ENCODE measurements at places on chromosomes 1 and 21.

- DNase-seq, result no peak
Measured at GRCh38 chr1:202117898-202118371, 4.8 kb upstream of the GPR37L1 start.

DNA sequence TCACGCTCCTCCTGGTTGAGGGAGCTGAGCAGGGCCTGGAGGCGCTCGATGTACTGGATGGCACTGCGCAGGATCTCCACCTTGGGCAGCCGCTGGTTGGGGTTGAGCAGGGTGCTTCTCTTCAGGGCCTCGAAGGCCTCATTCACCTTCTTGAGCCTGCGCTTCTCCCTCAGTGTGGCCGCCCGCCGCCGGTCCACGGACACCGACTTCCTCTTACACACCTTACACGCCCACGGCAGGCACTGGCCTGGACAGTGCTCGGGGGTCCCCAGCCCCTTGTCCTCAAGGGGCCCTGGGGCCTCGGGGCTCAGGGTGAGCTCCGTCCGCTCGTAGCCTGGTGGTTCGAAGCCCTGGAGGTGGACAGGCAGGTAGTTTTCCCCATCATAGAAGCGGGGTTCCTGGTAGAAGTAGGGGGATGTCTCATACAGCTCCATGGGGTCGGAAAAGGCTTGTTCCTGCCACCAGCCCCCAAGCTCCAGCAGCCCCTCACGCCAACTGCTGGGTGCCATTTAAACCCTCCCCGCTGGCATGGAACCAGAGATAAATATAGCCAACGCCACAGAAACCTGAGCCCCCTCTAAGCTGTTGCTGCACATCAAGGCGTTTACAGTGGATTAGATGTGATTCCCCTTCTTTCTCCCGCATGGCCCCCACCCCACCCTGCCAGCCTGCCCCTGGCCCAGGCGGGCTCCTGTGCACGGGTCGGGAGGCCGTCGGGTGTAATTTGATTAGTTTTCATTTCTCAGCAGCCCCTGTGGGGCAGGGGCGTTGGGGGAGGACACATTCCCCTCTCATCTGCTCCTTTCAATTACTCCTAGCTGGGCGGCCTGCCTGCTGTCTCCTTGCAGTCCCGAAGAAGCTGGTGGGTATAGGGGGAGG lies at the start of gene MYOG:
MYOG (minus strand) TSS at position 485 of the 879 bp plus-strand sequence; CDS start at position 434, 51 bp downstream.
- DNase-seq, result no peak

DNA sequence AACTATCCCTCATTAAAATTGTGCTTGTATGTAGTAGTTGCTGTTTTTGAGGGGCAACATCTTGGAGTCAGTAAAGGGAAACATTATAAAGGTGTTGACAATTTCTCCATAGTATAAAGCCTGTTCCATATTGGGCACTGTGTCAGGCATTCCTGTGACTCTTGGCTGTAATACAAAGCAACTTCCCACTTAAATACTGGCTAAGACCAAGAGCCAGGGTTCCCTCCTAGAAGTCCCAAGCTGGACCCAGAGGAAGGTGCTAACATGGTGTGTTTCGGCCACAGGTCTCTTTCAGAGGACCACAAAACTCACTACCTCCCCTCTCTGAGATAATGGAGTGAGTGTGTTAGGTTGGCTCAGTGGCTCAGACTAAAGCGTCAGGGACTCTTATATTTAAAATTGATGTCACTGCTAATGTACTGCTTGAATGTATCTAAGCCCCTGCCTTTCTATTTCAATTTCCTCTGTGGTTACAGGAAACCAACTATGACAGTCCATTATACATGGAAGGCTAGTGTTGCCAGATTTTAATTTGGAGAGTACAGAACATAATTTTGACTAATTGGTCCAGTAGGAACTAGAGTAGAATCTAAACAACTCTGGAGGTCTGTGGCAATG lies 74.7 kb upstream of the RGL1 start:
- no peak for DNase-seq

DNA sequence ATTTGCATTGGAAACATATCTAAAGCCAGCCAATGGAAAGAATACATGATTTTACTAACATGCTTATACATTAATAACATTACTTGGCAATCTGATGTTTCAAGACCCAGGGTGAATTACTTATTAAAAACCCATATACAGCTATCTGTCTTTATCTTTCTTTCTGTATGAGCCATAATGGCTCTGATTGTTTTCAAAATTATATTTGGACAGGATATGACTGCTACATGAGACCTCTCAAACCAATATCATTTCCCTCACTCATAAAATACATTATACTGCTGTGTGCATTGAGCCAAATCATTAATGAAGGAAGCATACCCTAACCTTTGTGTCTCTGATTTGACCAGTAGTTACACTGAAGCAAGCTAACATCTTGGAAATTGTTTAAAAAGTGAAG lies 205.9 kb upstream of the DPYD start:
- DNase-seq, result no peak

DNA sequence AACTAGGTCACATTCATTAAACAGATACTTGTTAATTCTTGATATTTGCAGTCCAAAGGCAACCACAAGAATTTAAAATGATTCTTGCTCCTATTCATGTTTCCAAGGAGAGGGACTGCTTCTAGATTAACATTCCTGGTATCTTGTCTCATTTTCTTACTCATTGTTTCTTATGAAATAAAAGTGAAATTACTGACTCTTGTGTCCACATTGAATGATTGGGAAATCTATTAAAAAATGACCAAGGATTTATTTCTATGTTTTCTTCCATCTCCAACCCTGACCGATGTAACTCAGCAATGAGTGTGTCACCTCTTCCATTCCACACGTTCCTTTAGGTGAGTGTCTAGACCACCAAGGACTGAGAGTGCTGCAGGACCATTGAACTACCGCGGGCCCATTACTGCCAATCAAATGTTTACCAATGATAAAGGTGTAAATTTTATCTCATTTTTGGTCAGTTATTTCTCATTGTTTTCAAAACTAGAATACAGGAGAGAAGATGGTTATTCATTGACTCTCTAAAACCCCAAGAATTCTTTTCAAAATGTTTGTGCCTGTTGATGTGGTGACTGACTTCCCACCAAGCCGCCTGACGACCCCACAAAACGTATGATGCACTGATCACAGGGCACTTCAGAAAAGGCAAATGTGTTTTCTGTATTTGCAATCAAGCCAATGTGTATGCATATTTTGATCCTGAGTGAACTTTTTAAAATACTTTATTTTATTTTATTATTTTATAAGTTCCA lies 414.6 kb upstream of the PTBP2 start:
- DNase-seq, result no peak

DNA sequence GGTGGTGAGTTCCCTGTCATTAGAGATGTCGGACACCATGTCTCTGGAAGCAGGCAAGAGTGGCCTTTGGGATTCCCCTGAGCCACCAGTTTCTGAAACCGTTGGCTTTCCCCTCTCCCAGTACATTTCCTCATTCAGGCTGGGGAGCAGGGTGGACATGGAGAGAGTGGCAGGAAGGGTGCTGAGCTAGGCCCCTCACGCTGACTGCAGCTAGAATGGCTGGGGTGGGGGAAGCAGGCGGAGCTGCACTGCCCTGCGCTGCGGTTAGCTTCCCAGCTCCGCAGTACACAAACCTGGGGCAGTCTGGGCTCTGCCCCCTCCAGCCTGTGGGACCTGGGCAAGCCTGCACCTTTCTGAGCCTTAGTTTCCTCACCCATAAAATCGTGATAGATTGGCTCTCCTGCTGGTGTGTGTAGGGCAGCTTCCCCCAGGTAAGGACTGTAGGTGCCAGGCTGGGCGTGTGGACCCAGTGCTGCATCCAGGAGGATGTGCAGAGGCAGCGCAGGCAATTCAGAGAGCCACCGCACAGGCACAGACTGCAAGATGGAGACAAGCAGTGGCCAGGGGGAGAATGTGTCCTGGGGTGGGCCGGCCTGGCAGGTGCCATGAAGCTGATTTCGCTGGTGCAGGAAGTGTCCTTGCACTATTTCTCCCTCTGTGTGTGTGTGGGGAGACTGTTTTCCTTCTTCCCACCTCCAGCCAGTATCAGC lies 3.0 kb downstream of the PLA2G2F start:
- DNase-seq, result no peak

DNA sequence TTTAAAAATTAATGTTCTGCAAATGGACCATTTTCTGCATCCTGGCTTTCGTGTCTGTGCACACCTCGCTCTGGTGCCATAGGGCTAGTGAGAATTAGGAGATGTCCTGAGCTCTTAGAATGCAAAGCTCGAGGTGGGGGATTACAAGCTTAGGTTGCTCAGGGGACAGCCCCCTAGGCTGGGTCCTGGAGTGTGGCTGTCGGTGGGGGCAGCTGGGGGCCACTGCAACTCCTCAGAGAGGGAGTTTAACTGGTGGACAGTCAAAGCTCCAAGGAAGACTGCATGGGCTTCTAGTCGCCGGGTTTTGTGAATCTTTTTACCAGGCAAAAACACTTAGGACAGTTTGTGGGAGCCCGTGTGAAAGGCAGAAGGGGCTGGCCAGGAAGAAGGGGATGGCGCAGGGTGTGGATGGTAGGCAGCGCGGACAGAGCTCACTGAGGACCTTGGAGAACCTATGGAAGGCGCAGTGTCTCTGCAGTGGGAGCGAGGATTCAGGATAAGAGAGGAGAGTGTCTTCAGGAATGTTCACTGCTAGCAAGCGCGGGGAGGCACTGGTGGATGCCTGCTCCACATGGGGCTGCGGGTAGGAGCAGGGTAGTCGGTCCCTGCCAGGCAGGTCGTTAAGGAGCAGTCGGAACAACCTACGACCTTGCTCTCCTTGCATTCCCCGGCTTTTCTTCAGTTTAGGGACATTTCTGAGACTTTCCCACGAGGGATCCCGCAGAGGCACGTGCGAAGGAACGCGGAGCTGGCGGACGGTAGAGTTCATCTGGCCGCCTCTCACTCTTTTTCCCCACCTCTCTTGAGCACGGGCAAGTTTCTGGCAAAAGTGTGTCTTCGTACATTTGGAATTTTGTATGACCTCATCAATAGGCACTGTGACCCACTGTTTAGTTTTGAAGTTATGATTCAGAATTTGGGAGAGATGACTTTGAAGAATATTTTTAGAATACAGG lies 12.9 kb upstream of the KCNE1 start:
- DNase-seq, result no peak

DNA sequence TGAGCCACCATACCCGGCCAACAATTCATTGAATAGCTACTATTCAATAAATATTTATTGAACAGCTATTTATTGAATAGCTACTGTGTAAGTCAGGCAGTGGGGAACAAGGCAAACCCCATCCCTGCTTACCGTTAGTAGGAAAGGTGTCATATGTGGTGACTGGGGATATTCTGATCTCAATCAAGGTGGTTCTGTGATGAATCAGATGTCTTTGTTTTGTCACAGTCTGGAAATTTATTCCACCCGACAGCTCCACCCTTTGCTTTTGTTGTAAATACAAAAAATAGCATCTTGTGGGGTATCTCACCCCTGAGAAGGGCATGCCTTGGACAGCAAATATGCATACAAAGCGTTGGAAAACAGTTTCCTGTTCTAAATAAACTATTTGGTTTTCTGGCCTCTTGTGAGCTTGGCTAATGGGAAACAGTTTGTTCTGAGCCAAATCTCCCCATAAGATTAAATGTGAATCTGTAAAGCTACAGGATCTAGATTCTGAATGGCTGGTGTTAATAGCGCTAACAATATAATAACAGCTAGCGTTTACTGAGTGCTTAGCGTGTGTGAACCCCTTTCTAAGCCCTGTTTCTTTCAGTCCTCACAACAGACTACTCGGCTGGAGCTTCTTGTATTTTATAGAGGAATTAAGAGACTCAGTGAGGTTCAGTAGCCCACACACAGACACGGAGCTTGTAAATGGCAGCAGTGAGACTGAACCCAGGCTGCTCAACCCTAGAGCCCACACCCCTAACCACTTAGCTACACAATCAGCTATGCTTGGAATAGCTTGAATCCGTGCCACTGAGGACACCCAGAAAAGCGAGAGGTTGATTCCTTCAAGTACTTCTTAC lies 5.5 kb downstream of the PDPN start:
- DNase-seq, result no peak

DNA sequence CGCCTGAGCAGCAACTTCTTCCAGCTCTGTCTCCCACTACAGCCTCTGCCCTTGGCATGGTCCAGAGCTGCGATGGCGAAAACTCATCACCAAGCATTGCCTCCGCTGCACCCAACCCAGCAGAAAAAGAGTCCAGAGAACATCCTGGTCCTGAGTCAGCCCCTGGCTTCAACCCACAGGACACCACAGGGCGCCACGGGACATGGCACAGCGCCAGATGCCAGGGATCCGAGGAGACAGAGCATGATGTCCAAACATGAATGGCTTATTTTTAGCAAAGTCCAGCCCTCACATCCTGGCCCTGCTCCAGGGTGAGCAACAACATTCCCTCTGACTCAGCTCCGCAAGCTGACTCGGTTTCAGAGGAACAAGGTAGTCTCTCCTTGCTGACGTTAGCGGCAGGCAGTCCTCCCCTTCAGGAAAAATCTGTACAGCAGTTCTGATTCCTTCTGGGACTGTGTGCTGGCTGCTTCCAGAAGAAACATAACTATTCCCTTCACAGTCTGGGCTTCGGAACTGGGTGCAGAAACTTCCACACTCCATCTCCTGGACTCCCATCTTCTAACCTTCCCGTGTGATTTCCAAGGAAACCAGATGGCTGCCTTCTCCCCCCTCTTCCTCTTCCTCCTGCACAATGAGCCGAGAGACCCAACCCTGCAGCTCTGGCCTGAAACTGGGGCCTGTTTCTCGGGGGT lies 131.3 kb downstream of the TOMM20 start:
- no peak for DNase-seq

DNA sequence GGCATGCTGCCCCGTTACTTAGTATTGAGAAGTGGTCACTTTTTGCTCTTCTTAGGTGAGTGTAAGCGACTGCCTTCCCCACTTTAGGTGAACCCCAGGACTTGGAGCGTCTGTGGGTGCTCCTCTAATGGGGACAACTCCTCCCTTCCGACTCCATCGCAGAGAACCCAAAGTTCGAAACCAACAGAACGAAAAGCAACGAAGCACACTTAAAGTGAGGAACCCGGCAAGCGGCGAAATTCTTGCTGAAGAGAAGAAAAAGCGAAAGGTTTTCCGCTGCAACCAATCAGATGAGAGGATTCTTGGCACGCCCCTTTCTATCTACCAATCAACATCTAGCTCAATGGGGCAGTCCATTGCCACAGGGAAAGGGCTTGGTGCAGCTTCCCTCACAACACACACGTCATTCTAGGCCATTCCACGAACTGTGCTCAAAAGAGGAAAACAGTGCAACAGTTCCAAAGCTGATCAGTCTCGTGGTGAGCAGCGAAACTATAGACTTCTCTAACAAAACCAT lies 709 bp upstream of the SUCO start:
- peak; percentile 88 for DNase-seq

DNA sequence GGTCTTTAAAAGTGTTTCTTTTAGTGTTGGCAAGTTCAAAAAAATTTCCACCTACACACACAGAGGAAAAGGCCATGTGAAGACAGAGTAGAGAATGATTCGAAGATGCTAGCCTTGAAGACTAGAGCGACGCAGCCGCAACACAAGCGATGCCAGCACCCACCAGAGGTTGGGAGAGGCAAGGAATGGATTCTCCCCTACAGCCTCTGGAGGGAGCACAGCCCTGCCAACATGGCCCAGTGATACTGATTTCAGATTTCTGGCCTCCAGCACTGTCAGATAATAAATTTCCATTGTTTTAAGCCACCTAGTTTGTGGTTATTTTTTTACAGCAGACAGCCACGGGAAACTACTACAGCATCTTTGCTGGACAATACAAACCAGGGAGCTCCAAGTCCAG lies 6.9 kb upstream of the ADAR start:
- DNase-seq, result no peak

- peak; percentile 51 for DNase-seq
Measured at GRCh38 chr1:200473698-200474371, 64.0 kb upstream of the ZNF281 start.

- peak; percentile 44 for DNase-seq
Measured at GRCh38 chr1:245051349-245052221, 103.2 kb upstream of the KIF26B start.

- no peak for DNase-seq
Measured at GRCh38 chr1:109649491-109649914, 6.4 kb upstream of the GSTM4 start.
